ENCODE measurements at places on chromosomes 5 and 9.

GRCh38 chr9:86703346-86703745 lies 244.0 kb downstream of the GAS1 start:
- DNase-seq, result no peak

GRCh38 chr5:112059579-112060135 lies 302.7 kb upstream of the NREP start:
- no peak for DNase-seq

DNA sequence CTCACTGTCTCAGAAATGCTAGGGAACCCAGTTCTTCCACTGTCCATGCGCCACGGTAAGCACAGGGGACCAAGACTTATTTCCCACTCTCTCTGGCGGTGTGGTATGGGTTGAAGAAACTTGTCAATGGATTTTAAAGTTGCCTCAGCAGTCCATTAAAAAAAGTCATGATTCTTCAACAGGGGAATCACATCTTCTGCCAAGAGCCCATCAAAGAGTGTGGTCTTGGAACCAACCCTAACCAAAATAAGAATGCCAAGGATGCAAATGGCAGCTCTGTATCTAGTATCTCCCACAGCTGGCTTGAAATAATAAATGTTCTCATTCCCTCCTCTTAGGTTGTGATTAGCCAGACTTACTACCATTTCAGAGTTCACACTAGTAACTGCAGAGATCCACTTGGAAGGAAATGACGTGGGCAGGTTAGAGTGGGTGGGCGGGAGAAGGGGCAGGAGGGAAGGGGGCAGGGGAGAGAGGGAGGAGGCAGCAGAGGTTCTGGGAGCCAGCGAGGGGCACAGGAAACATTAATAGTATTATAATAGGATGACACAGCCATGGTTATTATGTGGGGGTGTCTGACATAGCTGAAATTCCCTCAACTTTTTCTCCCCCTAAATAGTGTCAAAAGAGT lies 17.6 kb downstream of the PTCH1 start:
- no peak for DNase-seq

GRCh38 chr5:142315096-142315900 lies 9.5 kb downstream of the SPRY4 start:
- DNase-seq, result no peak

GRCh38 chr5:178237431-178238312 lies 5.1 kb upstream of the PHYKPL start:
- no peak for DNase-seq

DNA sequence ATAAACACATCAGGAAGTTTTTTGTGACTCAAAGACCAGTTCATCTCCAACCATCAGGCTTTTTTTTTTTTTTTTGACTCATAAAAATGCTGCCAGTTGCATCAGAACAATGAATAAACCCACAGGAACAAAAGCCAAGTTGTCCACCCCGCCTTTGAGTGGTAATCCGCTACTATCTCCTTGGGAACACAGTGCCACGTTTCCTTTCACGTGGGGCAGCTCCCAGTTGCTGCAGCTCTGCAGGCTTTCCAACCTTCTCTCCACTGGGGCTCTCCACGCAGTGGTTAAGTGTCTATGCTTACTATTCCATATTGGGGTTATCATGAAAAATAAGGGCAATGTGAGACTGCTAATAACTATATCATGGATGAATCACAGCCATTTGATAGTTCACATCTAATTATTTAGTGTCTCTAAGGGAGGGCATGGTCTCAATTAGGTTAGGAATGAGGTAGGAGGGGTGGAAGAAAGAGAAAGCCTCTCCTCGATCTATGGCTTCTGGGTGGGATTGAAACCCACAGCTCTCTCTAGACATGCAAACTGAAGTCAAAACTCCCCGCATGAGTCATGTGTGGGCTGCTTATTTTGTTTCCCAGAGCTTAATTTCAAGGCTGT lies 55.8 kb upstream of the ACTBL2 start:
- no peak for DNase-seq

GRCh38 chr5:5420251-5420650 lies 2.2 kb upstream of the ICE1 start:
- DNase-seq, result no peak

- DNase-seq, result no peak
Measured at GRCh38 chr9:133188006-133188842, 20.8 kb downstream of the OBP2B start.

- DNase-seq, result no peak
Measured at GRCh38 chr9:33311953-33312352, 21.6 kb downstream of the NFX1 start.

GRCh38 chr9:116465576-116466270 lies 221.4 kb upstream of the TRIM32 start:
- DNase-seq, result no peak

DNA sequence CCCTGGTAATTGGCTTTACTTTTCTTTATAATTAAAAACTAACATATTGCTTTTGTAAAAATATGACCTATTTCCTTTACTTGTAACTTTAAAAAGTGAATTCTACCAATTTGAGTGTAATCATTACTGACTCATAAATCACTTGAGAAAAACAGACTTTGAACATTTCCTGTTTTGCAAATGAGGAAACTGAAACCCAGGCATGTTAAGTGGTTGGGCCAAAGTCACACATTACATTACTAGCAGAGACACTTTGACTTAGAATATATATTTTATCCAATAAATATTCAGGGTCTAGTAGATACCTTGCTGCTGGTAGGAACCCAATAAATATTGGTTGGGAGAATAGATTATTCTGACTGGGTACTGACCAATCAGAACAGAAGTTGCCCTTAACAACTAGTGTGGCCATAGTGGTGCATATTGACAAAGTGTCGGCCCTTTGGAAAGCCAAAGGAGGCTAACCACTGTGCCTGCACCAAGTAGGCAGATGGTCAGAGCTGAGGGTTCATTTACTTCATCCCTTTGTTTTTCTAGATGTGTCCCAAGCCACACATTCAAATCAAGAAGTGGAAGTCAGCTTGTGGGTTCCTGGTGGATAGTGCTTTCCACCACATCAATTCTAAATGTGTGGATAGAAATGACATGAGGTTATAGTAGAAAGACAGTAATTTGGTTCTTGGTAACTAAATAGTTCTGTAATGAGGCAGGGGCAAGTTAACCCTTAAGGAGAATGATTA lies 365.1 kb upstream of the RIOK2 start:
- DNase-seq, result no peak

GRCh38 chr9:107016383-107016782 lies 153.4 kb downstream of the ZNF462 start:
- no peak for DNase-seq

- no peak for DNase-seq
Measured at GRCh38 chr5:6483880-6484382, 35.3 kb downstream of the UBE2QL1 start.

DNA sequence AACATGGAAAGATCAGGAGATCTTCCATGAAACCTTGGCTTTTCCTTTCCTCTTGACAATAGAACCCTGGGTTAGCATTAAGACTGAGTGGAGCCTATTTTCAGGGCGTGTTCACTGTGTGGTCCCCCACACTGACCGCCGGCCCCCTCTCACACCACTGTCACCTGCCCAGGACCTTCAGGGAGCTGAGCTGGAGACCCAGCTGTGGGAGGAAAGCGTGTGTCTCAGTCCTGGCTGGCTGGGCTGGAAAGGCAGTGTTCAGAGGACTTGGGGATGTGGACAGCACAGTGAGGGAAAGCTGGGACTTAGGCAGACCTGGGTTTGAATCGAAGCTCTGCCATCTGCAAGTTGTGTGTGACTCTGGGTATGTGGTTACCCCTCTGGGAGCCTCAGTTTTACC lies 268.1 kb downstream of the NSG2 start:
- no peak for DNase-seq

- no peak for DNase-seq
Measured at GRCh38 chr9:77435688-77436087, 212.4 kb downstream of the GNA14 start.

- DNase-seq, result no peak
Measured at GRCh38 chr9:82677086-82677485, 385.9 kb downstream of the RASEF start.

GRCh38 chr9:119027901-119028699 lies 341.1 kb downstream of the BRINP1 start:
- no peak for DNase-seq

DNA sequence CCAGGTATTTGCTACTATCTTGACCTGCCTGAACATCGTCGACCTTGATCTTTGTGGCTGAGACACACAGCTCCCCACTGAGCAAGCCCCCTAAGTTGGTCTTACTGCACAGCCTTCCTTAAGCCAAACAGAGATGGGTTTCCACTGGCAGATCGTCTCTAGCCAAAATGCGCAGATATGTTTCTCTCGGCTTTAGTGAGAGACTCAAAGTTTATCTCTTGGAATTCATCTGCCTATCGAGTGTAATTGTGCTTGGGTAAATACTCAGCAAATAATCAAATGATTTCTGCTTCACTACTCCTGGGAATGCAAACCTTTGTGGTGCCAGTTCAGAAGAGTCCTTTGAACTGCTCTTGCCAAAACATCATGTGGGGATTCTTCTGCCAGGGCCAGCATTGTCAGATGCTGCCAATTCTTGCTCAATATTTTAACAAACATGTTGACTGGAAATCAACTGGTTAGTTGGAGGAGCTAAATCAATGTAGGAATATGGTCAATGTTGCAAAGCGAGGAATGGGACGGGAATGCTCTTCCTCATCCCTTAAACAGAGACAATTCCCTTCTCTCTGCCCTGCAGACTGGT lies 141.2 kb upstream of the SLC28A3 start:
- DNase-seq, result no peak

GRCh38 chr5:125926172-125926571 lies 497.0 kb upstream of the GRAMD2B start:
- DNase-seq, result no peak

GRCh38 chr5:14445013-14445412 lies 136.6 kb upstream of the OTULINL start:
- DNase-seq, result no peak

DNA sequence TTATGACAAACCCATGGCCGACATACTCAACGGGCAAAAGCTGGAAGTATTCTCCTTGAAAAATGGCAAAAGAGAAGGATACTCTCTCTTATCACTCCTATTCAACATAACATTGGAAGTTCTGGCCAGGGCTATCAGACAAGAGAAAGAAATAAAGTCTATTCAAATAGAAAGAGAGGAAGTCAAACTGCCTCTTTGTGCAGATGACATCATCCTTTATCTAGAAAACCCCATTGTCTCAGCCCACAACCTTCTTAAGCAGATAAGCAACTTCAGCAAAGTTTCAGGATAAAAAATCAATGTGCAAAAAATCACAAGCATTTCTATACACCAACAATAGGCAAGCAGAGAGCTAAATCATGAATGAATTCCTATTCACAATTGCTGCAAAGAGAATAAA lies 1799.9 kb upstream of the ACO1 start:
- no peak for DNase-seq

DNA sequence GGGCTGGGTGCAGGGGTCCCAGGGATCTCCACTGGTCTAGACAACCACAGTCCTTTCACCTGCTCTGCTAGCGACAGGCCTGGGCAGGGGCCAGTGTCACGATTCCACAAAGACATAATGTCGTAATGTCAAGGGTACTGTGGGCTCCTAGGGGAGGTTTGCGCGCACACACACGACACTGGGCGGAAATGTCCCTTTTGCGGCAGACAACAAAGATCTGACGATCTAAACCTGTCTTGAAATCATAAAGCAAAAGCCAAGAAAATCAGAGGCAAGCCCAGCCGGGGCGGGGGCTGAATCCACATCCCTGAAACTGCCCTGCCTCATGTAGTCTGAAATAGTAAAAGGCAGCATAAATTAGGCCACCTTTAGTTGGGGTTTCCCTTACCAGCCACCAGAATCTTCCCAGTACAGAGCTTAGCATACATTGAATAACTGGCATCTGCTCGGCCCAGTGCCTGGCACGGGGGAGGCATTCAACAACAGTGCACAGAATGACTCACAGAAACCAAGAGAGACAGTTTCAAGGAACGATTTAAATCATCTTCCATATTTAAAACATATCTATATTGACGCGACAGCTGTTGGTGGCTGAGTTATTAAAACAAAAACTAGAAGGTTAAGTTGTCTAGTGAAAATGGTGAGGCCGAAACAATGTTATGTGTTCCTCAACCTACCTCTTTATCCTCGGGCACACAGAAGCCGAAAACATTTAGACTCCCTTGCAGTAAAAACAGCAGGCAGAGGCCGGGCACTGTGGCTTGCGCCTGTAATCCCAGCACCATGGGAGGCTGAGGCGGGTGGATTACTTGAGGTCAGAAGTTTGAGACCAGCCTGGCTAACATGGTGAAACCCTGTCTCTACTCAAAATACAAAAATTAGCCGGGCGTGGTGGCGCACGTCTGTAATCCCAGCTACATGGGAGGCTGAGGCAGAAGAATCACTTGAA lies 151.0 kb downstream of the MYO10 start:
- DNase-seq, result no peak

DNA sequence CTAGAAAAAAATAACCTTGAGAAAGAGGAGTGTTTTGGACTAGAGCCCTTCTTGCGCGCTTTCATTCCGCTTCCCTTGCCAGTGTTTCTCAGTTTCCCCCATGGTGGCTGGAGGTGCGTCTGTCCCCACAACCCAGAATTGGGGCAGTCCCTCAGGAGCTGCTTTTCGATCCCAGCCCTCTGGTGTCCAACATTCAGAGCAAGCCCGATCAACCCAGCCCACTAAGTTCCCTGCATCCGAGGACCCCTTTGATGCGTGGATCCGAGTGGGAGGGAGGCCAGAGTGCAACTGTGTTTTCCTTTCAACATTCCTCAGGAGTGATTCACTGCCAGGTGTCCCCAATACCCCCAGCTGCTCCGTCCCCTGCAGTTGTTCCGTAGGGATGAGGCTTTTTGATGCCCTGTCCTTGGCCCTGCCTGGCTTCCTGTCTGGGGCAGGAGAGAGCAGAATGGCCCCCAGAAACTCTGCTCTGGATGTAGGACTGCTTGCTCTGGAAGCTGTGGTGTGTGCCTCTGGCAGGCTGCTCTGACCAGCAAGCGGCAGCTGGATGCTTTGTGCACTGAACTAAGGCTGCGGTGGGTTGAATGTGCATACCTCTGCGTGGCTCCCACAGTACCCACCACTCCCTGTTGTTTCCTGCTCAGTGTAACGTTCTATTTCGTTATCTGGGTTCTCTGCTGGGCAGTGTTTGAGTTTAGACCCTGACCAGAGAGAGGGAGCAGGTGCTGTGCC lies 117.5 kb downstream of the BOD1 start:
- DNase-seq, result no peak

DNA sequence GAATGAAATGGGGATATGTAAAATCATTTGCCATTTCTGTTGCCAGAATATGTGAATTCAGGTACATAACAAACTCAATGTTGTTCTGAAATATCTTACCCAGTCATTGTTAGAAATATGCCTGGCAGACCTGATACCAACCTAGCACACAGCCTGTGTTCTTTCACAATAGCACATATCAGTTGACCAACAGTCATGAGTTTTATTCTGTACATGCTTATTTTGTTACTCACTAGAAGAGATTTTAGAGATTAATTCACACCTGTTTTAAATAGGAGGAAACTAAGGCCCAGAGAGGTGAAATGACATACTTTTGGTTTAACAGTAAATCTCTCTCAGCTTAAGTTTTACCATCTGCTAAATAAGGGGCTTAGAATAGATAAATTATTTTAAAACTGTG lies 8.4 kb upstream of the PPP1R2B start:
- DNase-seq, result no peak

- DNase-seq, result no peak
Measured at GRCh38 chr9:16964228-16964627, 93.8 kb upstream of the BNC2 start.

GRCh38 chr5:135329066-135329912 lies 69.7 kb downstream of the MACROH2A1 start:
- no peak for DNase-seq

Measured in NCI-H2081 treated with DMSO at 0.1 percent for 48 hours (cell line).